ENCODE measurements at places on chromosomes 4 and X.

DNA sequence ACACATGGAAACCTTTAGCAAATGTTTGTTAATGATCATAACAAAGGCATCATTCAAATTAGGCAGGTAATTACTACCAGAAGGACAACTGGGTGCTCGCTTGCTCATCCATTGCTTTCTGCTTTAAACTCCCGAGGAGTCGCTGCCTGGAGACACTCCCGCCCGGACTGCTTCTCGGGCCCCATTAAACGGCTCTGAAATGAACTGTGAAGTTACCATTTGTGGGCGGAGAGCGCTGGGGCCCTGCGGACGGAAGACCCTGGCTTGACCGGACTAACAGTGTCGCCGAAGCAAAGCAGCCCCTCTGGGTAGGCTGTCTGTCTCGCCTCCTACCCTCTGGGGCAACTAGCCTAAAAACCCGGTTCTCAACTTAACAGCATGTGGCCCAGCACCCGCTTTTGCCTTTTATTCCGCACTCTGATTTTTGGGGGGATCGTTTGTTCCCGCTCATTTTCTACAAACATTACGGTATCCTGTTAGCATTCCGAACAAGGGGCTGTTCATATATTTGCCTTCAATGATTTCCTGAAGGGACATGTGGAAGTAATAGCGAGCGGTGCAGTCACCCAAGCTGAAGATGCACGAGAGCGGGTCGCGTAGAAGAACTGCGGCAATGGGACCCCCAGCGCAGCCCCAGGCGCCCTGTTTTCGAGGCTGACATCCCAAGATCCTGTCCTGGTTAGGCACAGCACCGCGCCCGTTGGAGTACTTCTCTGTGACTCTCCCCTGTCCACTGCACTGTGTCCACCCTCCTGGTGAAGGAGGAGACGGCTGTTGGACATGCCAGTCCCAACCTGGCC is 1.6 kb upstream of the PDGFRA start:
- DNase-seq, result no peak

DNA sequence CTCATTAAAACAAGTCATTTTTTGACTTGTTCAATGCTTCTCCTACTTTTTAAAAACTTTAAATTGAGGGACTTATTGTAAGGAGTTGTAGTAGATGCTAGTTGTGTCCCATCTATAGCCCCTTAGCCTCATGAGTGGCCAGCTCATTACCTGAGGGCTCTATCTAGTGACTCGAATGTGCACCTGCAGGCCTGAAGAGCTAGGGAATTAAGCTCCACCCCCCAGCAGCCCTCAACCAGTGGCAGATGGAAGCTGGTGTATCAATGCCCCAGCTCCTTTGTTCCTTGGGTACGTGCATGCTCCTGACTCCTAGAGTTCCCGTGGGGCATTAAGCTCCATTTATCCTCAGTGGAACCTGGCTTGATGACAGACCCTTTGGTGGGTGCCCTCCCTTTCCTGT is 146.7 kb upstream of the FAM9B start:
- DNase-seq, result no peak

DNA sequence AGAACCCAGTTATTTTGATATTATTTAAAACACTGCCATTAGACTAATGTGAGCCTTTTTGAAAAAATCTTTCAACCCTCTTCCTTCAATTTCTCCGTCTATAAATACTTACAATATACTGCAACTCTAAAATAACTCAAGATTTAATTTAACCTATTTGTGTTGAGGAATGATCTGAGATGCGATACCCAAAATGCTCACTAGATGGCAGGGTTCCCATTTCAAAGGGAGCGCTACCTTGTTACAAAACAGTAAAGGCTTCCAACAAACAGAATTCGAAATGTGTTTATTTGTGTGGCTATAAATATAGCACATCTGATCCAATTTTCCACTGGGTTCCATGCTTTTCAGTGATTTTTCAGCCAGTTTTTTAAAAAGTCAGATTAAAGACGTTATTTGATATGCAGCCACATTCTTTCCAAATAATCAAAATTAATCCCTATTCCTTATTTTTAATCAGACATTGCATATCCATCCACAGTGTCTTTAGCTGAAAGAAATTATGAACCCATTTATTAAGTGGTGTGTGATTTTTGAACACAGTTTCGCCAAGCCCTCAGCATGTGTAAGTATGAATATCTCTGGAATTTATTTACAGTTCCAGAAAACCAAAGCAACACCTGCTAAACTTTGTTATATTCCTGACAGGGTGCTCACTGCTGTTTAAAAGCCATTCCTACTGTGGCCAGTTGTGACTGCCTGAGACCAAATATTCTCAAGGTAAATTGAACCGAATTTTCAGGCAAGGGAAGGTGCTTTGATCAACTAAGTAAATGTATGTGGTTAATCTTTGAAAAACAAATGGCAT is 668.0 kb upstream of the LCORL start:
- peak; percentile 9 for DNase-seq

DNA sequence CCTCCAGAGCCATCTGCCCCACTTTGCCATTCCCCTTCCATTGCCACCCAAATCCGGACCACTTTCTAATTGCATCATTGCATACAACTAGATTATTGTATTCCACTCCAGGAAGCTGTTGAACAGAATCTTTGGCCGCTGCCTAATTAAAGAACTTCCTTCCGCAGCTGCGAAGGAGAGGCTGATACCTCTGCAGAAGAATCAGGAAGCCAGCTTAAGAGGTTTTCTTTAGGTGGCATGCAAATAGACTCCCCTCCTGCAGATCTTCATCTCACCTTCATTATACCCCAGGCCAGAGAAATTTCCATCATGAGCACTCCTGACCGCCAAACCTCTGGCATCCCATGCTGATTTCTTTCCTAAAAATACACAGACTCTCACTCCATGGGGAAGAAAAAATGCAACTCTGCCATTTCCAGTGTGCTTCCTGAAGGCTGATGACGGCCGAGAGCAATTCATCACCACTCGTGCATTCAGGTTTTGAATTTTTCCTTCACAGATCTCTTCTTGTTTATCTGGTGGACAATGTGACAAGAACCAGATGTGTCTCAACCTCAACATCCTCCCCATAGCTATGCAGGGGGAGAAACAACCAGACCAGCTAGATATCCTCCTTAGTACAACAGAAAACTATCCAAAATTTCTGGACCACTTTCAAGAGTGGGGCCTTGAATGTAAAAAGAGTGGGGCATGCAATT is 31.2 kb downstream of the LGI2 start:
- DNase-seq, result no peak

- peak; percentile 65 for DNase-seq
Observed at GRCh38 chr4:140359562-140360427, 13.7 kb upstream of the SCOC start.

DNA sequence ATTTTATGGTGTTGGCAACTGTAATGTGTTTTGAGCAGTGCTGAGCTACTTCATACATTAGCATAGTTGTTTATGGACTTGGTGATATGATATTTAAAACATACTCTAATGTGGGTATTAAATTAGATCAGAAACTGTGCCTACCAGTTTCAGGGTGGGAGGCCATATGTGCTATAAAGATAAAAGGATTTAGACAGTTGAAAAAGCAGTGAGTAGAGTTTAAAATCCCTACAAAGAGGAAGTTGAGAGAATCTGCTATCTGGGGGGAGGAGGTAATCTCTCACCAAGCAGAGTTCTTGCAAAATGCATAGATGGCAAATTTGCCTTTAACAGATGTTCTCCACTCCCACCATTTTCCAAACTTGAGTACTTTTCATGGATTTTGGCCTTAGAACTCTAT is 154.5 kb downstream of the SPOCK3 start:
- DNase-seq, result no peak

DNA sequence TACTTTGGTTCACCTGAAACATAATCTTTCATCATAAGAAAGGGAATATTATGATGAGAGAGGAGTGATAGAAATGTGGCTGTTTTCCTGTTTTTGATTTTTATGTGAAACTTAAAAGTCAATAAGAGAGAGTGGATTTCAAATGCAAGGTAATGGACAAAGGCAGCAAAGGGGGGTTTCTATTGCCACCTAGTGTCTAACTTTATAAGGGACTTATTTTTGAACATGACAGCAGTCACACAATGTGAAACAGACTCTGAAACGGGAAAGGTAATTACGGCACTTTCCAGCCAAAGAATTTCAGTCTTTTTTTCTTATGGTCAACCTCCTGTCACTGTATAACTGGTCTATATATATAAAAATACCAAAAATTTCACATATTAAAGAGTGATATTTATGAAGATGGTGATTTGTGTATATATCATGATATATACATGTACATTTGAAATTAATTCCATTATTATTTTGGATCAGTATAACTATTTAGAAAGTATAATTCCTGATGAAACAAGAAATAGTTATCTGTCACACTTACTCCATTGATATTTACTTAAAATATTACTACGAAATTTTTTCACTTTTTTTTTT is 127.1 kb downstream of the FBXO8 start:
- no peak for DNase-seq

DNA sequence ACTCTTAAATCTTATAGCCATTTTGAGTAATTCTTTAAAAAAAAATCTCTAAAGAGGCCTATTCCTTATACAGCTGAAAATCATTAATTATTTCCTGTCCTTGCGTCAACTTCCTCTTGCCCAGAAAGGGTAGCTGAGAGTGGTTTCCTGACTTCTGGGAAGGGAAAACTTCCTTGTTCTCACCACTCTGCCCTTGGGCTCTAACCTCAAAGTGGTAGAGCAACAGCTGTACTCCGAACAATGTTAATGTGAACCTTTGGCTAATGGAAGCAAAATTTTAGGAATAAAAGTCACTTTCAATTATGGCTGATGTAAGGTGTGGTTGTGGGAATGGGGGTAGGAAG is 15.3 kb downstream of the KLHL2 start:
- no peak for DNase-seq

- DNase-seq, result no peak
Observed at GRCh38 chr4:38939165-38939564, 71.6 kb downstream of the FAM114A1 start.

GRCh38 chr4:17194586-17194985 is 296.1 kb upstream of the LDB2 start:
- DNase-seq, result no peak

- DNase-seq, result no peak
Observed at GRCh38 chr4:73715659-73716058, 24.7 kb upstream of the CXCL8 start.

GRCh38 chrX:116961872-116962582 is 499.3 kb upstream of the CT83 start:
- DNase-seq, result no peak

DNA sequence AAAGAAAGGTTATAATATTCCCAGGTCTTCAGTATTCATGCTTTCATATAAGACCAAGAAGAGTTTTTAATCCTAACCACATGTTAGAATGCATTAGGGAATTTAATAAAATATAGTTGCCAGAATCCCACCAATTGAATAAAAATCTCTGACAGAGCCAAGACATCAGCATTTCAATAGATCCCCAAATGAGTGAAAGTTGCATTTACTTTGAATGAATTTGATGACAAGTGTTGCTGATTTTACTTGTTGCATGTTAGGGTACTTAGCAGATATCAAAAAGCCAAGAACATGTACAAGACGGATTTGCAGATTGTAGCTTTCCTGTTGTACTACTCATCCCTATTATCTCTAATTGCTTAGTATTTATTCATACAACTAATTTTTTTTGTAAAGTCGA is 39.9 kb upstream of the PRR27 start:
- no peak for DNase-seq

DNA sequence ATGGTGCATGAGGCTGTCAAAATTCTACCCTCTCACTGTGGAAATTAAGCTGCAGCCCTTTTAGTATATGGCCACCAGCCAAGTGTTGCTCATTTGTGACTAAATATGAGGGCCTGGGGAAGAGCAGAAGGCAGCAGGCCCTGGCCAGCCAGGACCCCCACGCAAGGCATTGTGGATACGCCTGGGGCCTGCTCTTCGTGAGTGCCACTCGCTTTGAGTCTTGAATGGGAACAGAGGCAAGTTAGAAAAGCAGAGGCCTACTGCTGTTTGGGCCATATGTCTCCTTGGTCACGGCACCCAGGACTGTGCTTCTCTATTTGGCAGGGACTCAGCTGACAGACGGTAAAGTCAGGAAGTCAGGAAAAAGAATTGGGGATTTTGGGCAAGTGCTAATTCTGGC is 10.9 kb downstream of the RTL5 start:
- no peak for DNase-seq

DNA sequence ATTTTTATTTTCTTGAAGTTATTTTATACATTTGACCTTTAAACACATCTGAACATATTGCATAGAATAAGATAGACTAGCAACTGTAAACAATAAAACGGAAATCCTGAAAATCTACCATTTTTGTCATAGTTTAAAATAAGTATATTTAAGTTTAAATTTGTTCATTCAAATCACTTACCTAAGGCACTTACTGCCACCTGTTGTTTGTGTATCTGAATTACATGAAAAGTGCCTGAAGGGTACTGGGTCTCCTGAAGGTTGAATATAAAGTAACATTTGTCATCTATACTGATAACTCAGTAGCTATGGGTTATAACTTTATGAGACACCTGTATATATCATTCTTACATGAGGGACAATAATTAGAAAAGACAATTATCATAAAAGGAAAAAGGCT is 38.6 kb downstream of the TRPC5 start:
- no peak for DNase-seq

- no peak for DNase-seq
Observed at GRCh38 chrX:1925053-1925481, 310.2 kb downstream of the ASMT start.

DNA sequence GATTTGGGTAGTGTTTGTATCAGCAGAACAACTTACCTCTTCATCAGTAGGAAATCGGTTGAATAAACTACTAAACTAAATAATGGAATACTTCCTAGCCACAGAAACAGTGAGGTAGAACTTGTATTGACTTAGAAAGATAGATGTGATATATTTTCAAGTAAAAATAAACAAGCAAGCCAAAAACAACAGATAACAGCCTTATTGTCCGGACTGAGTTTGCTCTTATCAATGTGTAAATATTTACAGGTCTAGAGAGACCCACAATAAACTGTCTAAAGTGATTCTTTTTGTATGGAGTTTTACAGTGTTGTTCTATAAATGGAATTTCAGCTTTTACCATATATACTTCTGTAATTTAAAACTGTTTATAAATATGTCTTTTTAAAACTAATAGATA is 721.8 kb downstream of the ADGRL3 start:
- DNase-seq, result no peak

- DNase-seq, result no peak
Observed at GRCh38 chrX:94455782-94456181, 781.8 kb downstream of the FAM133A start.

DNA sequence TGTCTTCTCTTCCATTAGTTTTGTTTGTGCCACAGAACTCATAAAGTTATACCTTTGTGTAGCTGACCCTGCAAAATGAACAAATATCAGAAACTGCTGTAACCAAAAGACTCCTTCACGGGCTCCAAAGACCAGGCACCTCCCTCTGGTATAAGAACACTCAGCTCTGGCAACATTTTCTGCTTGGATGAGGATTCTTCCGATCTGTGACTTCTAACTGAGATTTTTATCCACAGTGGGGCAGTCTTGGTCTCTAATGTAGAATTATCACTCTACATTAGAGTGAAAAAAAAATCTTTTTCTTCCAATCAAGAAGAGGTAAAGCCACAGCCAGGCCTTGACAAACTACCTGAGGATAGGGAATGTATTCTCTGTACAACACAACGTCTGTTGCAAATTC is 38.5 kb upstream of the PRSS48 start:
- DNase-seq, result no peak

GRCh38 chr4:153409412-153409811 is 56.7 kb upstream of the TMEM131L start:
- DNase-seq, result no peak

GRCh38 chrX:39720945-39721344 is 376.8 kb downstream of the BCOR start:
- no peak for DNase-seq

GRCh38 chr4:55087009-55087912 is 38.1 kb downstream of the KDR start:
- DNase-seq, result no peak
